ENCODE measurements at places on chromosomes 2 and 18.

GRCh38 chr2:186976329-186976728, 127.4 kb upstream of the ZSWIM2 start:
- DNase-seq: no peak

GRCh38 chr2:119490653-119491195, 33.6 kb downstream of the SCTR start:
- no peak for DNase-seq

- DNase-seq: no peak
Observed at GRCh38 chr2:1672738-1673137, 71.6 kb downstream of the PXDN start.

DNA sequence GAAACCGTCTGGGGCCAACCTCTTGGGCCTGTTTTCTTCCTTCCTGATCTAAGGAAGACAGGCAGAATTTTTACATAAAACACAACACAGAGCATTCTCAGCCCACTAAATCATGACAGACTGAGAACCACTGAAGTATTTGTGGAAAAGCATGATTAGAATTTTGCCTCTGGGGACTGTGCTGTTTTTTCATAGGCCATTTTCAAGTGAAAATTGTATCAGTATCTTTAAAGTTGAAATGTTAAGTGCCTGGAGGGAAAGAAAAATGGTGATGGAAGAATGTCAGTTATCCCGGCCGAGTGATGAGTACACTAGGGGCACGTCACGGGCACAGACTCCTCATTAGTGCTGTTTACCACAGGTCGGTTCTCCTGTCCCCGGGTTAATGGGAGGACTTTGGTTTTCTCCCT, 36.9 kb downstream of the EHD3 start:
- no peak for DNase-seq

- no peak for DNase-seq
Observed at GRCh38 chr2:55000341-55000740, 49.9 kb downstream of the RTN4 start.

DNA sequence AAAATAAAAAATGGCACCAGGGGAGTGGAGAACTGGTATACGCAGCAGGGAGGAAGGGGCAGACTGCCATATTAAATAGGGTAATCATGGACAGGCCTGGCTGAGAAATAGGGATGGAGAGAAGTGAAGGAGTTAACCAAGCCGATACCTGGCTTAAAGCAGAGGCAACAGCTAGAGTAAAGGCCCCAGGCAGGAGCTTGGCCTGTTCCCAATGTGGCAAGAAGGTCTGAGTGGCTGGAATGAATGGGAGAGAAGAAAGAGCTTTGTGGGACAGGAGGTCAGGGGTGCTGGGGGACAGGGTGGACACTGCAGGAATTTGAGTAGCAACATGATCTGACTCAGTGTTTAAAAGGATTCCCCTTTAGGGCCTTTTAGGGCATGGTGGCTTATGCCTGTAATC, 15.9 kb upstream of the AGFG1 start:
- no peak for DNase-seq

DNA sequence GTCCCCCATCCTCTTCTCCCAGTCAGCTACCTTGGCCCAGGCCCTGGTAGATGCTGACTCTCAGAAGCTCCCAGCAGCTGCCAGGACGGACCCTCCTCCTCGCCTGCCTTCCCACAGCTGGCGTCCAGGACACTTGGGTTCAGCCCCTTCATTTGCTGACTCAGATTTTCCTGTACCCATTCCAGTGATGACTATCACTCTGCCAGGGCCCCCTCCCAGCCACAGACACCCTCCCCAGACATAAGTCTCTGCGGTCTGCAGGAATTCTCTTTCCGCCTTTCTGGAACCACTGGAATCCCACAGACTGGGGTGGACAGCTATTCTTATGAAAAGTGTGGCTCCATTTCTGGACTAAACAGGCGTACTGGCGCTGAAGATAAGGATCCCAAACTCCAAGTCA, 260.3 kb upstream of the EPAS1 start:
- DNase-seq: no peak

- DNase-seq: no peak
Observed at GRCh38 chr2:39913648-39914461, 134.8 kb upstream of the THUMPD2 start.

- no peak for DNase-seq
Observed at GRCh38 chr2:188245230-188245629, 46.4 kb upstream of the GULP1 start.
